ENCODE measurements at places on chromosomes 2 and 18.

GRCh38 chr2:147595200-147595599 lies 249.6 kb upstream of the ACVR2A start:
- no peak for DNase-seq

- no peak for DNase-seq
Measured at GRCh38 chr2:226991663-226992062, 155.8 kb downstream of the RHBDD1 start.

DNA sequence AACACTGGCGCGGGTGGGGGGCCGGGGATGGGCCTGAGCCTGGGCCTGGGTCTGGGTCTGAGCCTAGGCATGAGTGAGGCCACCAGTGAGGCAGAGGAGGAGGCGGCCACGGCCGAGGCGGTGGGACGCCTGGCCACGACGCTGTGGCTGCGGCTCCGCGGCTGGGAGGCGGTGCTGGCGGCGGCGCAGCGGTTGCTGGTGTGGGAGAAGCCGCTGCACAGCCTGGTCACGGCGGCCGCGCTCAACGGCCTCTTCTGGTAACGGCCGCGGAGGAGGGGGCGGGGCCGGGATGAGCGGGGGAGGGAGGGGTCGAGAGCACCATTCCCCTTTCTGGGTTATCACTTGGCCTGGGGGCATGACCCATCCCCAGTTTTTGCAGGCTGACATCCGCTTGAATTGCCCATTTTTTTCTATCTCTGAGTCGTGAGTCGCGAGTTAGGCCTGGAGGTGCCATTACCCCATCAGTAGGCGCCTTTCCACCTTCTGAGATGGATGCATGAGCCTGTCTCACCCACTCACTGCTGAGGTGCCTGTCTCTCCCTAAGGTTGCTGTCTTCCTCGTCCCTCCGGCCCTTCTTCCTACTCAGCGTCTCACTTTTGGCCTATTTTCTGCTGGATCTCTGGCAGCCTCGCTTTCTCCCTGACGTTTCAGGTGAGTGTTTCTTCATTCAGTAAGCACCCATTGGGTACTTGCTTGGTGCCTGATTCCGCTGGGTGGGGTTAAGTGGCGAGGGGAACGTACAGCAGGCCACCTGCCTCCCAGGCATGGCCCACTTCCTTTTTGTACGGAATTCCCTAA lies 501 bp downstream of the RETREG2 start:
- peak; percentile 63 for DNase-seq

DNA sequence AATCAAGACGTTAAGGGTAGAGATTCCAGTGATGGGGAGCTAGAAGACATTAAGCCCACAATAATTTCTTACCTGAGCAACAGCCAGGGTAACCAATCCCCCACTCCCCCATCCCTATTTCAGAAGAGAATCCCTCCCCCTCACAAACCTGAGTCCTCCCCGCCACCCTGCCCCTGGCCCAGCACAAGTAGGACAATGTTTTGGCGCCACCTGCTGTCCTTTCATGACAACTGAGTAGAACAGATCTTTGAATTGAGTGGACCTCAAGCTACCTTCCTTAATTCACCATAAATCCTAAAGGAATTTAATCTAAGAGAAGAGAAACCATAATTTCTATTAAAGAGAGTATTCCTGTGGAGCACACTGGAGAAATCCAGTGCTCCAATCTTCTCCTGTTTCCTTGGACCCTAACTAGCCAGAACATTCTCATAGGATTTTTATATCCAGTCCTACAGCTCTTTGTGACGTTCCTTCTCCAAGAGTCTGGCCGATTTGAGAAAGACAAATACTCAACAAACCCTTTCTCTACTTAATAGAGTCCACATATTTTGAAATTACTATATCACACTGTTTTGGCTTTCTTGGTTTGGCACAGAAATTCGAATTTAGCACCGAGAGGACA lies 41.1 kb downstream of the NHEJ1 start:
- peak; percentile 65 for DNase-seq

DNA sequence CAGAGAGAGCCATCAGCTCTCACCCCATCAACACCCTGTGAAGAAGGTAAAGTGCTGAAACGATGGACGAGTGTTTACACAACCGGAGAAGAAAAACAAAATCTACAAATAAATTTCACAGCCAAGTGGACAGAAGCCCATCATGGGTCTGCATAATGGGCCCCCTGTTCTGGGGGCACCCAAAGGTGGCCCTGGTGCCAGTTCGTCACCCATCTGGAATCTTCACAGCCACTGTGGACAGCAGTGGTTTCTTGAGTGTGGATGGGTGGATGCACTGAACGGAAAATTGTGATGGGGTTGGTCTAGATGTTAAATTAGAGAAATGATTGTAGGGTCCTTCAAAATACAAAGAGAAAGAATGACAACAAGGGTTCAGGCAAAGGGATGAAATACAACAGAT lies 38.8 kb downstream of the ANKMY1 start:
- no peak for DNase-seq

DNA sequence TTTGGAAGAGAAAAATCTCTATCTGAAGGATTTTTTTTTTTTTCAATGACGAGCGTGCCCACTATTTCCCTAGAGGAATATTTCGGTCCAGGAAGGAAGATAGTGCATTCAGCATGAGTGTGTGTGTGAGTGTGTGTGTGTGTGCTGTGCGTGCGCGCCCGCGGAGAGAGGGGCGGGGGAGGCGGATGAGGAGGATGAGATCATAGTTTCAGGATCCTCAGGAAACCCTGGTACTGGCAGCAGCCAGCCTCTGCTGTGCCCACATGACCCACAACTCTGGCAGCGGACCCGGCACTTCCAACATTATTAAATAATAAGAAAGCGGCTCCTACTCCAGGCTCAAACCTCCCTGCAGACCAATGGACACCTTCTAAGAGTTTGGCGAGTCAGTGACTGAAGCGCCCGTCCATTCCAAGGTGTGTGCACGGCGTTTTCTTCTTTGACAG lies 217.0 kb upstream of the DTNA start:
- no peak for DNase-seq

GRCh38 chr2:240351088-240351741 lies 84.2 kb upstream of the GPC1 start:
- DNase-seq, result no peak

GRCh38 chr2:124450481-124450880 lies 425.4 kb downstream of the CNTNAP5 start:
- no peak for DNase-seq

GRCh38 chr2:28751956-28752630 lies 463 bp downstream of the PPP1CB start:
- DNase-seq, result peak; percentile 39

- DNase-seq, result no peak
Measured at GRCh38 chr2:201900362-201900761, 94.0 kb downstream of the CDK15 start.

GRCh38 chr2:54581326-54582039 lies 125.4 kb downstream of the SPTBN1 start:
- no peak for DNase-seq

DNA sequence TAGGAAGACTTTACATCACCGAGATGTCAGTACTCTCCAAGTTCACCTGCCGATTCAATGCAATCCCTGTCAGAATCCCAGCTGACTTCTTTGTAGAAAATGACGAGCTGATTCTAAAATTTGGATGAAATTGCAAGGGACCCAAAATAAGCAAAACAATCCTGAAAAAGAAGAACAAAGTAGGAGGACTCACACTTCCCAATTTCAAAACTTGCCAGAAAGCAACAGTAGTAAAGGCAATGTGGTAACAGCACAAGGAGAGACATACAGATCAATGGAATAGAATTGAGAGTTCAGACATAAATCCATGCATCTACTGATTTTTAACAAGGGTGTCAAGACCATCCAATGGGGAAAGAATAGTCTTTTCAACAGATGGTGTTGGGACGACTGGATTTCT lies 52.2 kb downstream of the SMAD7 start:
- DNase-seq, result no peak

- no peak for DNase-seq
Measured at GRCh38 chr2:85476624-85477023, 58.1 kb downstream of the SH2D6 start.

DNA sequence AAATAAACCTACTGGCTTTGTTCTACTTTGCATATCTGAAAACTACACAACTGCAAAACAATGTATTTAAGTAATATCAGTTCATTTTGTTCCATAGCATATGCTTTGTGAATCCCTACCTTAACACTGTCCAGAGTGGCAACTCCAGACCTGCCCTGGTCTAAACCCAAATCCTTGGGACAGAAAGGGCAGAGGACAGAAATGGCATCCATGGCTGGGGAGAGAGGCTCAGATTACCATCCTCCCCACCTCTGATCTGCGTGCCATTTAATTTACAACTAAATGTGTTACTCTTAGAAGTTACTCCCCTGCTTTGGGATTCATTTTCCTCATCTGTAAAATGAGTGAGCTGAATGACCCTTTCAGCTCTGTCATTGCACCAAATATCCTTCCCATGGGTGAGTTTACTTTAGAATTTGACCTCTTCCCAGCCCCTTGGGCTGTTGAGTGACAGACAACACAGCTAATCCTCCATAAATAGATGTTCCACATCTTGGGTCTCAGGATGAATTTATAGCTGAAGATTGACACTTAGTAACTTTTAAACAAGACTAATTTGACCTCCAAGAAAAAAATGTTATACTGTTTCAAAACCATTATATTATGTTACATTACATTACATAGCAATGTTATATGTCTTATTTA lies 20.1 kb upstream of the NEB start:
- no peak for DNase-seq

DNA sequence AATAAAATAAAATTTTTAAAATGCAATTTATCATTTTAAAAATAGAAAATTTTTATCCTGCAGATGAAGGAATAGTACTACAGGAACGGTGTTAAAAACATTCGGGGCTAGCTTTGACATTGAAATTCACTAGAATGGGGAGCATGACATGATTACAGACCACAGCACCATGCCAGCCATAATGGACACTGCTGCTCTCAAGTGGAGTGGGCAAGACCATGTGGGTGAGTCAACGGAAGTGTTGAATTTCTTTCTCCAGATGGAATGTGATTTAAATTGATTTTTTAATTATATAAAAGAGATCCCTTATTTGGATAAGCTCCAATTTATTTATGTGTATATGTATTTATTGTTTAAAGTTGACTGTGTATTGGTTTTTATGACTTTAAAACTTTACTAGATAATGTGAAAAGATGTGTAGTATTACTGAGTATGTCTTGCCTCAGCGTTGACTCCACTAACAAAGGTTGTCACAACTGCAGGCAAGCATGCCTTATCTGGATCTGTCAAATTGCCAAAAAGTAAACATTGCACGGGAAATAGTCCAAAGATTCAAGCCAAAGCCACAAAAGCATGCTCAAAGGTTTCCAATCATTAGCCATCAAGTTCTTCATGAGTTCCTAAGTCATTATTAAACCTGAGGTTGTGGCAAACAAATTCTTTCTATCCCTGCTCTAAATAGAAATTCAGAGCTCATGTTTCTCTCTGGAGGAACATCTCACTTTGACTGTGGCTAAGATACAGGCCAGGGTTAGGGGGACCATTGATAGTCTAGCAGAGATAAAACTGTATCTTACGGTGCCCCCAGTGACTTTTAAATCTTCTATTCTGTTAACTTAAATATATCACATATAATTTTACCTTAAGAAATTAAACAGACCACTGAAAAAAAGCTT lies 536.9 kb downstream of the TMX3 start:
- DNase-seq, result no peak

DNA sequence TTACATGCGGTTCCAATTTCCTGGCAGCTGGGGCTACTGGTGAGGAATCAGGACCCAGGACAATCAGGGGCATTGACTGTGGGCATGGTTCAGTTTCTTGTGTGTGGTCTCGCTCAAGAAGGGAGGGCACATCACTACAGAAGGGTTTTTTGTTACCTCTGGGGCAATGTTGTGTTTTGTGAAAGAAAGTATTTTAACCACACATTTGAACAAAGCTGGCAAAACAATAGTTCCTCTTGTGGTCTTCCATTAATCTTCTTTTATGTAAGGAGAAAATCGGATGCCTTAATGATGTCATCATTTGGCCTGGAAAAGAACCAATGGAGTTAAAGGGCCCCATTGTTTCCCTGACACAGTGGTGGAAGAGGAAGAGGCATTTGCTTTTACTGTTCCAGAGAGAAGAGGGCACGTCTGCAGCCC lies 197.4 kb downstream of the SH3BP4 start:
- no peak for DNase-seq

- DNase-seq, result no peak
Measured at GRCh38 chr2:203451689-203452088, 83.4 kb downstream of the RAPH1 start.

DNA sequence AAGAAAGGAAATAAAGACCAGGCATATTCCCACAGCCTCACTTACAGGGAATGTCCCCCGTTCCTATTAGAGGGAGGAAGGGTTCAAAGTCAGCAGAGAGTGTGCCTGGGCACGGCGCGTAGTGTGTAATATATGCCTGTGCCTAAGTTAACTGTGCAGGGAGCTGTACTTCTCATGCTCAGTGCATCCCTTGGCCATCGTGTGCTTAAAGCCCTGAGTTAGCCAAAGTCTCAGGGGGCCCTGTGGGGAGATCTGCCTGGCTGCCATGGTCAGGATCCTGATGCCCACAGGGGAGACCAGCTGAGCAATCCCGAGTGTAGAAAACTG lies 48.4 kb downstream of the TEX51 start:
- no peak for DNase-seq

- no peak for DNase-seq
Measured at GRCh38 chr2:170248574-170249393, 70.8 kb downstream of the MYO3B start.

GRCh38 chr2:67851016-67851415 lies 211.8 kb downstream of the C1D start:
- no peak for DNase-seq

- no peak for DNase-seq
Measured at GRCh38 chr2:43898134-43898837, 59.5 kb downstream of the ABCG8 start.

- DNase-seq, result no peak
Measured at GRCh38 chr2:70930371-70931329, 5.0 kb upstream of the ATP6V1B1 start.

GRCh38 chr2:36366491-36367120 lies 11.0 kb downstream of the CRIM1 start:
- no peak for DNase-seq

- DNase-seq, result no peak
Measured at GRCh38 chr2:71853858-71854257, 293.8 kb downstream of the CYP26B1 start.

DNA sequence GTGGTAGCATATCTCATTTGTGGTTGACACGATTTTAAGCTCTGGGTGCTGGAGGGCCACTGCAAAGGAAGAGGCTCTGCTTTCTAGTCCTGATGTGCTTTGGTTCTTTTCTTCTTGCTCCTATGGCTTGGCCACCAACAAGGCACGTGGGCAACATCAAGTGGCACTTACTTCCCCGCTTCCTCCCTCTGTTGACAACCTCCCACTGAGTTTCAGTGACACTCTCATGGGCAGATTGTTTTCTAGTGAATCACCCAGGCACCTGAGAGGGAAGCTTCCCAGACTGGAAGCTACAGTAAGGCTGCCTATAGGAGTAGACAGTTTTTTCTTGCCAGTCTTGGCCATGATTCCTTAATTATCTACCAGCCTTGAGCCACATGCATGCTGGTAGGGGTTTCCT lies 89.0 kb downstream of the NBAS start:
- DNase-seq, result no peak

DNA sequence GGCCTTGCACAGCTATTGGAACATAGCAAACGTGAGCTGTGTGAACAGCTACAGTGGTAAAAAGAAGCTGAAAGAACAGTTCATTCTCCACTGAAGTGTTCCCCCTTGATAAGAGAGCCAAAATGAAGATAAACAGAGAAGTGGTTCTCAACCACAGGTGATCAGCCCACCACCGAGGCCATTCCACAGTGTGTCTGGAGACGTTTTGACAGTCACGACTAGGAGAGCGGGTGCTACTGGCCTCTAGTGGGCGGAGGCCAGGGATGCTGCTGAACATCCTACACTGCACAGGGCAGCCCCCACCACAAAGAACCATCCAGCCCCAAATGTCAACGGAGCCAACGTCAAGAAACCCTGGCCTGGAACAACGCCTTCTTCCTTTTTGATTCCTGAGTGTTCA lies 38.4 kb downstream of the ADCY3 start:
- DNase-seq, result no peak
